NCI-H460 (cell line): ENCODE measurements at places on chromosomes 4 and X. TPM values are rescaled to one million over a fixed set of nuclear protein-coding genes. Genes with fewer than 3 reads are reported as not detected.

DNA sequence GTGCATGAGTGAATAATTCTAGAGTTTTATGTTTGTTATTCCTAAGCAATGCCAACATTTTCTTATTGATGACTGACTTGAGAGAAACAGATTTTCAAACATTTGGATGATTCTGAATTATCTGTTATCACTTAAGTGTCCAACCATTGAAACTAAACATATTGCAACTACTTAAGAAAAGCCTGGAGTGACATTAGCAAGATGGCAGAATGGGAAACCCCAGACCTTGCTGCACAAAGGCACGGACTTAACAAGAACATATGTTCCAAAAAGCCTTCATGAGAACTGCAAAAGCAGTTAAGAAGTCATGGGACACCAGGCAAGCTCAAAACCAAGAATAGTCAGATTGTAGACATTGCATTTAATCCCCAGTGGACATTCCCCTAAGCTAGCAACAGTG lies 215.1 kb downstream of the DCHS2 start:
- DNase-seq = no peak

GRCh38 chr4:59920416-59920815 lies 1279.7 kb upstream of the ADGRL3 start:
- no peak for DNase-seq

- DNase-seq = no peak
Observed at GRCh38 chr4:43992552-43992951, 456.1 kb downstream of the KCTD8 start.

DNA sequence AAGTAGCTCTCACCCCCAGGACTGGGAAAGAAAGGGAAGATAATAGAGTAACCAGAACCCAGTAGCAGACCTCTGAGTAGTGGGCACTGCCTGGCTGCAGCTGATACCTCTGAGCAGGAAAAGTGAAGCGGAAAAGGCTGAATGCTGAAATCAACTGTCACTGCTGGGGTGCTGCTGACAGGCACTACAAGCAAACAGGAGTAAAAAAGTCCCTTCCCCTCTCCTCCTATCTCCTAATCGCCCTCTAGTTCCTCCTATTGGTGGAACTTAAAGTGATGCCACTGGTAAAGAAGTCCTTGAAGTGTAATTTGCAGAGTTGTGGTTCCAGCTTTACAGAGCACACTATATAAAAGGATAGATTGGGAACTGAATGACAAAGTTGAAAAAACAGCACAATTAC lies 32.8 kb upstream of the GLRB start:
- peak; percentile 20 for DNase-seq

- DNase-seq = no peak
Observed at GRCh38 chrX:139423186-139423585, 107.4 kb upstream of the F9 start.

DNA sequence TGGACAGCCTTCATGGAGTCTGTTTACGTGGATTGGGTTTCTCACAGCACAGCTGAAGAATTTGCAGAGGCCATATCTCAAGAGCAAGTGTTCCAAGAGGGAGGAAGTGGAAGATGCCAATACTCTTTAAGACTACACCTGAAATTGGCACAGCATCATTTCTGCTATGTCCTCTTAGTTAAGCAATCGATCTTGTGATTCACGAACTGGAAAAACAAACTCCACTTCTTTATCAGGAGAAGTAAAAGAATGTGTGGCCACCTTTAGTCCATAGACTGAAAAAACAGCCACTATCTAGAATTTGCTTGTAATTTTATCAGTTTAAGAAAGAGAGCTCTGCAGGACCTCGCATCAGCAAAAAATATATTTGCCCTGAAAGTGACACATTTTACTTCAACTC lies 473.1 kb upstream of the ATOH1 start:
- DNase-seq = no peak

DNA sequence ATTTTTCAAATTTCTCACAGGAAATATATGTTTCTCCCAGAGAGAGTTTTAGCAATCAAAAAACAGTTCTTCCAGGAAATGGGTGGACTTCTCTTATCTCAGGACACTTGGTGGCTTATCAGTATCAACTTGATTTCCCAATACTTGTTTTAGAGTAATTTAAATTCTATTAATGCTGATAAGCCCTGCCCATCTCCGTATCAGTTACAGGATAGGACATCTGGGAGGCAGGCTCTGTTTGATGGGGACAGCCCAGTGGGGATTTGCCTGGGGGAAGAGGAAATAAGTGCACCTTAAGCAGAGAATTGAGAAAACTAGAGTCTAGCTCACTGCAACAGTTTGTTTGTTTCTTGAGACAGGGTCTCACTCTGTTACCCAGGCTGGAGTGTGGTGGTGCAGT lies 43.2 kb upstream of the PDGFRA start:
- no peak for DNase-seq

- no peak for DNase-seq
Observed at GRCh38 chr4:35151816-35152572, 1092.3 kb downstream of the ARAP2 start.

DNA sequence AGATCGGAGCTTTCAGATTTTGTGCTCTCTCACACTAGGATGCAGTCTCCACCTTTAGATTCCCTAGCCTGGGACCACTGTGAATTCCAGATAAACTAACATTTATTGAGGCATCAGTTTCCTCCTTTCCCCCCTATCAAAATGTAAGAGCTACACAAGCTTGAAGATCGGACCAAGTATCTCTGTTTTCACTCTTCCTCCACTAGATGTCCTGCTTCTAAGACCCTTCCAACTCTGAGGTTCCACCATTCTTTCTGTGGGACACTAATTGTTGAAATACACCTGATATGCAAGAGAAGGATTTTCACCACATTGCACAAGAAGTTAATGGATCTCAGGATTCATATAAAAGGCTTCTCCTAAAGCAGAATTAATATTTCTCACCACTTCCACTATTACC lies 43.0 kb upstream of the PHOX2B start:
- DNase-seq = no peak

DNA sequence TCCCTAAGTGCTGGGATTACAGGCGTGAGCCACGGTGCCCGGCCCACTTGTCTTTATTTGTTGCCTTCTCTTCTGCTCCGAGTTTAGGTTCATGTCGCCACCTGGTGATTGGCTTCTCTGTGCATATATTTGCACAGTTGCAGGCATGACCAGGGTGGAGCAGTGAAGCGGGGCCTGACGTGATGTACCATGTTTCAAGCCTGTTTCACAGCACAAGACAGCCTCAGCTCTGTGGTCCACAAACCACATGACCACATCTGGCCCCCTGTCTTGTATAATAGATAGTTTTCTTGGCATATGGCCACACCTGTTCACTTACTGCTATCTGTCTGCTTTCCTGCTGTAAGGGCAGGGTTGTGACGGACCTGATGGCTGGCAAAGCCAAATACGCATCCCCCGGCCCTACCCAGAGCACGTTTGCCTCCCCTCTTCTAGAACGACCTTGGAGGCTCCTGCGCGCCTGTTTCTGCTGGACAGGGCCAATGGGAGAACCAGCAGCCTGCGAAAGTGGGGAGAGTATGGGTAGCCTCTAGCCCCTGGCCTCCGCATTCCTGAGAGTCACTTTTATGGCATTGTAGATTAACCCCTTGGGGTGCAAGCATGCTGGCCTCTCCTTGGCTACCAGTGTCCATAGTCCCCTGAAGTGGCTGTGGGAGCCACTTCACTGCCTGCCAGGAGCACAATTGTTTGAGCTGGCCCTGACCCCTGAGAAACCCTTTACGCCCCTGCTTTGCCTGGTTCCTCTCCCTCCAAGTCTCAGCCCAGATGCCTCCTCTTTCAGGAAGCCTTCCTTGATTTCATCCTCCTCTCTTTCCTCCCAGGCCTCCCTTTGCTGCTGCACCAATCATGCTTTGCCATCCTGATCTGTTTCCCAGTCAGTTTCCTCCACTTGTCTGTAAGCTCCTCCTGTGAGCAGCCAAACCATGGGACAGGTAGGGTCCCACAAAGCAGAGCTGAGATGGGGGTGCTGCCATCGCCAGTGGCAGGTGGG lies 6.0 kb upstream of the SH3TC1 start:
- DNase-seq = peak; percentile 44

GRCh38 chrX:153669174-153669890 lies 4.3 kb downstream of the PNCK start:
- DNase-seq = no peak

DNA sequence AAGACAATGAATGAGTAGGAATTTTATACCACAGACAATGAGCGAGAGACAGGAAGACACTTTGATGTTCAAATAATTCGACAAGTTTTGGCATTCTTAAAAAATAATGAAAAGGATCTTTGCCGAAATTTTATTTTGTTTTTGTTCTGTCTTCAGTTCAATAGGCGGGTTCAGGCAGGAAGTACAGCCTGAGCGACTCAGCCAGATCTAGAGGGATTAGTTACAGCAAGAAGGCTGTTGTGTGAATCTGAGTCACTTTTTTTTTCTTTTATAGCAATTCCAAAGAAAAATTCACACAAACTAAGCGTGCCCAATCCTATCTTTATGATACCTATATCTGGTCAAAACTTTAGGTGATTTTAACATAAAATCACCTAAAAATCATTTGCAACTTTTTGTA lies 505.4 kb upstream of the FAM241A start:
- no peak for DNase-seq

- no peak for DNase-seq
Observed at GRCh38 chr4:74105656-74106280, 6.8 kb upstream of the CXCL2 start.

DNA sequence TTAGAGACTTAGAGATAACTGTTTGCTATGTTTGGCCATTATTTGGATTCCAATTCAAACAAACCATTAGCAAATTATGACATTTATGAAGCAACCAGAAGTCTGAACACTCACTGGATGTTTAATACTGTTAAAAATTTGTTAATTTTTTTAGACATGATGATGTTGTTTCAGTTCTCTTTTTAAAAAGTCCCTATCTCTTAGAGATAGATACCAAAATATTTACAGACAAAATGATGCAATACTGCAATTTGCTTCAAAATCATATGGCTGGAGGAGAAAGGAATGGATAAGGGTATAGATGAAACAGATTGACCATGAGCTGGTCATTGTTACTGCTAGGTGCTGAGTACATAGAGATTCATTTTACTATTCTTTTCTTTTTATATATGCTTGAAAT lies 534.6 kb downstream of the BCOR start:
- no peak for DNase-seq

GRCh38 chrX:82627568-82627967 lies 880.5 kb upstream of the POU3F4 start:
- no peak for DNase-seq

DNA sequence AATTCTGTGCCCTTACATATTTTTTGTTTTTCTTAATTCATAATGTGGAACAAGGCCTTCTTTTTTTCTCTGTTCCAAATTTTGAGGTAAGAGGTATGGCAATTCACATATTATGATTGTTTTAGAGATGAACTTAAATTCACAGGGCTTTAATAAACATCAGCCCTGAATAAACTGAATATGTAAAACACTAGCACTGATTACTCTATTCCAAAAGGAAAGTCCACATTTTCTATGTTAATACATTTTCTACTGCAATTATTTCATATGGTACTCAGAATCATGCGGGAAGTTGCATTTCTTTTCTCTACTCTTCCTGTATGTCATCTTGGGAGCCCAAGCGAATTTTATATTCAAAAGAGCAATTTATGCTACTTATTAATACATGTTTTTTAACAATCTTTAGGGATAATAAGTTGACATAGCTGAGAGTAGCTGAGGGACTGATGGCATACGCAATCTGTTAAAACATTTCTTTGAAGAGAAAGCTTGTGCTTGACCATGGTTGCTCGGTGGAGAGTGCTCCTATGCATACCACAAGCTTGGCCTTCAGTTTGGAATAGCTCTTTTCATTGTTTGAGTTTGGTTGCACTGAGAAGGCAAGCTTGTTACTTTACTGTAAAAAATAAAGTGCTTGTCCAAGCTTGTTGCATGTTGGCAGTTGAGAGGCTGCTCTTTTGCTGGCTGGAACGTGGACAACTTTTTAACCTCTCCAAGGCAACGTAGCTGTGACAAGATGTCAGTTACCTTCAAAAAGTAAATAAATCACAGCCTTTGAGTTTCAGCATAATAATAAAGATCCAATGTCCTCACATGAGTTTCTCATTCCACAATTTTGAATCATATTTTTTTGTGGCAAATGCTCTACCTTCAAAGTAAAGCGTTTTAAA lies 196.3 kb upstream of the SPRY1 start:
- no peak for DNase-seq

DNA sequence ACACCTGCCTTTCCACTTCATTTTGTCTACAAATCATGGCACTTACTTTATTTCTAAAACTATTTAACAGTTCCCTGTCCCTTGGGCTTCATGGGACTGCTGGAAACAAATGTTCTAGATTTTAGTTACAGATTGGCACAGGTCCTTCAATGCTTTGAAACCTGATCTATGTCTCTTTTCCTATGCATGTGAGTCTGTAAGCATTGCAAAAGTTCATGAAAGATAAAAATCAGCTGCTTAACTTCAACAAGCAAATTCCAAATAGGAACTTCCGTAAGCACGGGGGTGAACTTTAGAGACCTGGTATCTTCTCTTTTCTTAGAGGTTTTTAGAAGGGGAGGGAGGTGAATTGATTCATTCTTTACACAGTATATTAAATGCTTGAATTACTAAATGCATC lies 9.5 kb downstream of the LGI2 start:
- DNase-seq = no peak

DNA sequence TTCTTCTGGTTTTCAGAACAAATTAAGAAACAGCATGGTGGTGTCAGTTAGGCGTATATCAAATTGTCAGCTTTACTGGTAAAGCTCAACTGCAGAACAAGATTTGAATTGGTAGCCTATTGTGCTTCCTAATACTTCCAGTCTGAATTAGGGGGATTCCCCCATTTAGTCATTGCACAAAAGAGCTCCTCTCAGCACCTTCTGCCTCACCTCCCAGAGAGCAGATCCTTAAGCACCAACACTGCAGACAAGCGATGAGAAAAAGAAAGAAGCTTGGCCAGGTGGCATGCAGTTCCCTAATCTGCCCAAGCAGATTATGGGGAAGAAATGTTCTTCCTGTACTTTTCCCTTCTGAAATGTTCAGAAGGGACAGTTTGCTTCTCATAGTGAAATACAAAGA lies 9.2 kb downstream of the MAP9 start:
- no peak for DNase-seq

DNA sequence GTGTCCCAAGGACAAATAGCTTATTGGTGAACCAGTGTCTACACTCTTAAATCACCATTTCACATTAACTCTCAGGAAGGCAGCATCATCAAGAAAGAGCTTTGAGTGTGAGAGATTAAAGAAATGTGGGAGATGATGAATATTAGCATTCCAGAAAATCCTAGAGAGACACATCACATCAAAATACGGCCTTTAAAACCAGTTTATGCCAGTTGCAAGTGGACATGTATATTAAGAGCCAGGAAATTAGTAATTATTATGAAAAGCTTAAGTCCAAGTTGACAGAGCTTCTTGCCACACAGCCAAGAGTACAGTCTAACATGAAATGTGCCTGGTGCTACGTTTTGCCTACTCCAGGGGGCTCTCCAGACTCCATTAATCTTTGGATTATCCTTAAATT lies 503.0 kb upstream of the BOD1L1 start:
- DNase-seq = no peak

- DNase-seq = no peak
Observed at GRCh38 chrX:56499372-56499771, 64.1 kb upstream of the UBQLN2 start.

- DNase-seq = no peak
Observed at GRCh38 chrX:121546317-121546716, 498.9 kb downstream of the GLUD2 start.

The MAGEA2B gene
- not detected in 2 replicates for total RNA-seq

The DCLK2 gene
- total RNA-seq = 12.0 and 12.8 TPM in 2 replicates

The DIPK2B gene
- not detected in 2 replicates for total RNA-seq

The FRAS1 gene
- 1.7 and 2.2 TPM in 2 replicates for total RNA-seq

The TMEM128 gene
- 12.5 and 12.8 TPM in 2 replicates for total RNA-seq

The KLHL34 gene
- not detected in 2 replicates for total RNA-seq

The SHROOM3 gene
- total RNA-seq = 0.40 and 0.58 TPM in 2 replicates

The LRP2BP gene
- 0.27 and 0.38 TPM in 2 replicates for total RNA-seq

The CCDC160 gene
- not detected in 2 replicates for total RNA-seq

The SERTM2 gene
- total RNA-seq = not detected in 2 replicates

The TSPAN7 gene
- total RNA-seq = 73.1 and 77.5 TPM in 2 replicates

The FAM133A gene
- total RNA-seq = 1.6 and 2.1 TPM in 2 replicates
